ENCODE measurements at places on chromosomes 2 and 18. TPM values are rescaled to one million over a fixed set of nuclear protein-coding genes. Genes with fewer than 3 reads are reported as not detected.

Gene RGPD6
- total RNA-seq, result 17.6 TPM

- DNase-seq, result no peak
Observed at GRCh38 chr2:77664491-77664890, 142.3 kb upstream of the LRRTM4 start.

DNA sequence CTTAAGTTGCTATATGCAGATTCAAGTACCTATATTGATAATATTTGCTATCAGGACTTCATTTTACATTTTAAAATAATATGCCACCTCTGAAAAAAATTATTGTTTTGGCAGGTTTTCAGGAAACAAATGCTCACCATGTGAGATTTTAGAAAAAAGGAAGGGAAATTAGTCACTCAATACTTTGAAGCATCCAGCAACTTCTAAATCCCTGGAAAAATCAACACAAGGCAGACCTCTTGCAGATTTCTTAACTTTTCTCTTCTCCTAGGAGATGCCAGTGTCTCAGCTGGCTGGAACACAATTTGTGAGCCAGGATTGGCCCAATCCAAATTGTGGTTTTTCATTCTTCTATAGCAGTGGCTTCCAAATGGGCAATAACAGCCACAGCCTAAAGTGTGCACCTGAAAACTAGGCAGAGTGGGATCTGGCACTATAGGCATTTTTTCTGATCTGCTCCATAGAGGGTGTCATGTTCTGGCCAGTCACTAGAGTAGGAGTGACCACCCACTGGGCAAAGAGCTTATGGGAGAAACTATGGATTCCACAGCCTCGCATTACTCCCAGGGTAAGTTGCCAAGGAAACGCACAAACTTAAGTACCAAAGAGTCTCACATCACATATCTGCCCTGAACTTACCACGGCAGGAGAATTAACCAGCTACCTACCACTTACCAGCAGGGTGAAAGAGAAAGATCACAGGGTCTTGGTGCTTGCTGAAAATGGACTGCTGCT is 28.1 kb upstream of the THOC1 start:
- DNase-seq, result no peak

- no peak for DNase-seq
Observed at GRCh38 chr2:188966079-188966571, 8.0 kb upstream of the COL3A1 start.

- DNase-seq, result no peak
Observed at GRCh38 chr18:79571211-79572092, 108.2 kb upstream of the CTDP1 start.

GRCh38 chr2:18050001-18050400 is 171.5 kb downstream of the KCNS3 start:
- DNase-seq, result peak; percentile 45

Data from PC-3 (cell line).